ENCODE measurements at places on chromosomes 16 and 17.

- no peak for DNase-seq
These were observed 386.6 kb downstream of the SEC14L1 start for GRCh38 chr17:77527409-77527808.

GRCh38 chr17:67244431-67245072 lies 444 bp downstream of the HELZ start:
- no peak for DNase-seq

DNA sequence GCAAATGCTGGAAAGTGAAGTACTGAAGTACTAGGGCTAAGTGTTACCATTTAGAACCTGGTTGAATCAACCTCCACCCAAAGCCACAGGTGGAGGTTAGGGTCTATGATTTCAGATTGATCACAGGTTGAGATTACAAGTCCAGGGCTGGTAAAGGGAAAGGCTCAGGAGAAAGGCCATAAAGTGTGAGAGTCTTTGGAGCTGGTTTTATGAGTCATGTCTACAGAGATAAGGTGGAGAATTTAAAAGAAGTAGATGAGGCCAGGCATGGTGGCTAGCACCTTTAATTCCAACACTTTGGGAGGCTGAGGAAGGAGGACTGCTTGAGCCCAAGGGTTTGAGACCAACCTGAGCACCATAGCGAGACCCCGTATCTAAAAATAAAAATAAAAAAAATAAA lies 221.7 kb upstream of the CDH11 start:
- DNase-seq = no peak

DNA sequence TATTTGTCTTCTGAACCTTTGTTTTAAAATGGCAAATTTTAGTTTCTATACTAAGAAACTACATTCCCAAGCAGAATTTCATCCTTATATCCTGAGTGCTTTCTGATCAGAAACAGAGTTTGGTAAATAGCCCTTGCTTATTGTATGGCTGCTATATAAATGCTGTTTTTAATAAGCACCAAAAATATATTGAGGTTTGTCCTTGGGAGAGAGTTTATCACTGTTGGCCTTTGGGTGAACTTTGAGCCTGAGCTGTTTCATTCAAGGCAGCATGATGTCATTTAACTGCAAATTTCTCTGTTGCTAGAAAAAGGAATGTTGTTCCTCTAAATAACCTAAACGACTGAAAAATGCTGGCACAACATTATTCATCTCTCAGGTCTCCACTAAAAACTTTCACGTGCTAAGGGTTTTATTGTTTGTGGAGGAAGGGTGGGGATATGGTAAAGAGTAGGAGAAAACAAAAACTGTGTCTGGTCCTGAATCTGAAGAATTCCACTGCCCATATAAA lies 334.3 kb upstream of the TBX2 start:
- no peak for DNase-seq

DNA sequence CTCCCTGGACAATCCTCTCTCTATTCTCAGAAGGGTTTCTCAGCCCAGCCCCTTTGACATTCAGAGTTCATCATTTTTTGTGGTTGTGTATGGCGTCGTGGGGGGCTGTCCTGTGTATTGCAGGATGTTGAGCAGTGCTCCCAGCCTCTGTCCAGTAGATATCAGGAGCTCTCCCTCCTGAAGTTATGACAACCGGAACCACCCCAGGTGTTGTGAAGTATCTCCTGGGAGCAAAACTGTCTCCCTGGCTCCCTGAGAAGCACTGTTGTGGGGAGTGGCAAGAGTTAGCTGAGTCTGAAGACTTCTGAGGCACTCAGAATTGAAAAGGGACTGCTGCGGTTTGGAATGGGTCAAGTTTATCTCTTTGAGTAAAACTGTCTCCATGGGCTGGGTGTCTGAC lies 55.9 kb upstream of the MGAT5B start:
- no peak for DNase-seq

GRCh38 chr17:31064707-31065106 lies 30.1 kb upstream of the NF1 start:
- DNase-seq = no peak

- no peak for DNase-seq
These were observed 49.0 kb upstream of the ENPP7 start for GRCh38 chr17:79681628-79682261.

DNA sequence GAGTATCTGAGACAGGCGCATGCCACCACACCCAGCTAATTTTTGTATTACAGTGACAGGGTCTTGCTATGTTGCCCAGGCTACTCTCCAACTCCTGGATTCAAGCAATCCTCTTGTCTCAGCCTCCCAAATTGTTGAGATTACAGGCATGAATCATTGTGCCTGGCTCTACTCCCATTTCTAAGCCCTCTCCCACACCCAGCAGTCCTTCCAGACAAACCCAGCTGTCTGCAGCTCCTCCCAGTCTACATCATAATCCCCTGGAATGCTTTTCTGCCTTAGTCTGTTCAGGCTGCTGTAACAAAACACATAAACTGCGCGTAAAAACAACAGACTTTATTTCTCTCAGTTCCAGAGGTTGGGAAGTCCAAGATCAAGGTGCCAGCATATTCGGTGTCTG lies 144.5 kb downstream of the GRIN2A start:
- no peak for DNase-seq

GRCh38 chr16:12362482-12363458 lies 386.2 kb downstream of the SNX29 start:
- DNase-seq = no peak

- DNase-seq = no peak
These were observed 29.6 kb downstream of the ACSF3 start for GRCh38 chr16:89123001-89123830.

- DNase-seq = no peak
These were observed at the start of gene GJD3 for GRCh38 chr17:40364121-40364861. Gene GJD3, minus strand, starts transcription at chr17:40364737. Its CDS starts 922 bp downstream, at chr17:40363815.

- DNase-seq = no peak
These were observed 7.3 kb downstream of the FASN start for GRCh38 chr17:82090549-82091263.

- no peak for DNase-seq
These were observed 80.0 kb downstream of the USP32 start for GRCh38 chr17:60311936-60312335.

DNA sequence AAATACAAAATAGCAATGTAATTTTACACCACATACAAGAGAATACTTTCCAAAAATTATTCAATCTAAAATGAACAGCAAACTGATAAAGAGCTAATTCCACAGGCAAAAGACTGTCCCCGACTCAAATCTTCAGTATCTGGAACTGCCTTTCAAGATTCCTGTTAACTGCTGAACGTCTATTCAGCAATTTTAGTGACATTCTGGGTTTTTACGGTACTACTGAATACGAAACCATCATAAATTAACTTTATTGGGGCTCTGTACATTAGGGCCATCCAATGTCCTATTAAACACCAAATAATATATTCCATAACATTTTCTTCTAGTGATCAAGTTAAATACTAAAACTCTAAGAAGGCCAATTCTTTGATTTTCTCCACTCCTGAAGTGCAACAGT lies 1.6 kb downstream of the FBXL20 start:
- DNase-seq = no peak

- no peak for DNase-seq
These were observed 510.6 kb downstream of the RBFOX1 start for GRCh38 chr16:7843261-7843660.

- DNase-seq = no peak
These were observed 4.8 kb downstream of the SCGB1C2 start for GRCh38 chr17:142102-142661.

DNA sequence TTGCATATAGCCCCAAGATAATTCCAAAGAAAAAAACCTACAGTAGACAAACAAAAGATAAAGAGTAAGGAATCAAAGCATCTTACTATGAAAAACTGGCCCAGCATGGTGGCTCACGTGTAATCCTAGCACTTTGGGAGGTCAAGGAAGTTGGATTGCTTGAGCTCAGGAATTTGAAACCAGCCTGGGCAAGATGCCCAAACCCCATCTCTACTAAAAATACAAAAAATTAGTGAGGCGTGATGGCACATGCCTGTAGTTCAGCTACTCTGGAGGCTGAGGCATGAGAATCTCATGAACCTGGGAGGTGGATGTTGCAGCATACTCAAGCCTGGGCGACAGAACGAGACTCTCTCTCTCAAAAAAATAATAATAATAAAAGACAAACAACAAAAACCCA lies 764.7 kb upstream of the KIF2B start:
- DNase-seq = no peak

- DNase-seq = no peak
These were observed 30.0 kb downstream of the SLC13A5 start for GRCh38 chr17:6683081-6683684.

DNA sequence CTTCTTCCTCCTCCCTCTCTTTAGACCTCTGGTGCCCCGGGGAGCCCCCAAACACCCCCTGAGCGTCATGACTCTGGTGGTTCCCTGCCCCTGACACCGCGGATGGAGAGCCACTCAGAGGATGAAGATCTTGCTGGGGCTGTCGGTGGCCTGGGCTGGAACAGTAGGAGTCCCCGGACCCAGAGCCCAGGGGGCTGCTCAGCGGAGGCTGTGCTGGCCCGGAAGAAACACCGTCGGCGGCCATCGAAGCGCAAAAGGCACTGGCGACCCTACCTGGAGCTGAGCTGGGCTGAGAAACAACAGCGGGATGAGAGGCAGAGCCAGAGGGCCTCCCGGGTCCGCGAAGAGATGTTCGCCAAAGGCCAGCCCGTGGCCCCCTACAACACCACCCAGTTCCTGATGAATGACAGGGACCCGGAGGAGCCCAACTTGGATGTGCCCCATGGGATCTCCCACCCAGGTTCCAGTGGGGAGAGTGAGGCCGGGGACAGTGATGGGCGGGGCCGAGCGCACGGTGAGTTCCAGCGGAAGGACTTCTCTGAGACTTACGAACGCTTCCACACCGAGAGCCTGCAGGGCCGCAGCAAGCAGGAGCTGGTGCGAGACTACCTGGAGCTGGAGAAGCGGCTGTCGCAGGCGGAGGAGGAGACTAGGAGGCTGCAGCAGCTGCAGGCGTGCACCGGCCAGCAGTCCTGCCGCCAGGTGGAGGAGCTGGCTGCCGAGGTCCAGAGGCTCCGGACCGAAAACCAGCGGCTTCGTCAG lies 7.5 kb downstream of the HEXIM2 start:
- DNase-seq = no peak

DNA sequence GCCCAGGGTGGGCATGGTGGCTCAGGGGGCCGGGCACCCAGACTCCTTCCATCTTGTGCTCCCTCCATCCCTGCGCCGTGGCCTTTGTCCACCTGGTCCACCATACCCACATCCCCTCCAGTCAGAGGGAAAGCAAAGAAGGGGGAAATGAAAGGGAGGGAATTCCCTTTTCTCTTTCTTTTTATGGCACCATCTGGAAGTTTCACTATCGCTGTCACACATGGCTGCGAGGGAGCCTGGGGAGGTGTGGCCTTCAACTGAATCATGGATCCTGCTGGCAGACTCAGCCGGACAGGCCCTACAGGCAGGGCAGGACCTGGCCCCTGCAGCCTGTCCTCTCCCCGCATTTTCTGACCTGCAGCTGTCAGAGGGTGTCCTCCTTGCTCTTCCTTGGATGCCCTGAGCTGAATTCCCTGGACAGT lies 6.2 kb downstream of the SLC12A3 start:
- DNase-seq = no peak

DNA sequence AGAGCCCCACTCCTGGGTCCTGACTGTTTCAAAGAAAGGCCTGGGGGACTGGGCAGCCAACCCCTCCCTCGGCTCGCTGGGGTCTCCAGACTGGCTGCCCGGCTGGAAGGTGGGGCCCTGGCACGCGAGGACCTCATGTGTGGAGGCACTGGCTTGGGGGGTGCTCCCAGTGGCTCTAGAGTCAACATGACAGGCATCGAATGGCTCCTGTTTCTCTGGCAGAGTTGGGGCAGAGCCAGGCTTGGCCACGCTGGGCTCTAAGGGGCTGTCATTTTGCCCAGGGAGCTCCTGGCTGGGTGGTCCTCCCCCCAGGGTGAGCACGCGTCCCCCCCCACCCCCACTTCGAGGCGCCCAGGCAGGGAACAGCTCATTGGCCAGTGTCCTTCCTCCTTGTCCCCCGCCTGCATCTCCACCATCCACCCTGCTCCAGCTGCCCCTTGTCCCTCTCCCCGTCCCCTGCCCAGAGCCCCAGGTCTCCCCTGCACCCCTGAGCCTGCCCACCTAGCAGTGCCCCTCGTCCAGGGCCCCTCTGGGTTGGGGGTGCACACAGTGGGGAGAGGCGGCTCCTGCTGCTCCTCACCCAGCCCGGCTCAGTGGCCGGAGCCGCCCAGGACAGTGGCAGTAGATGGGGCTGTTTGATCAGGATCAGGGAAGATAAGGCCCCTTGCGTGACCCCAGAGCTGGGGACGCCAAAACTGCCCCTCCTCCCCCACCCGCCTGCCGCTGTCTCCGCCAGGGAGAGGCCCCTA lies 2.7 kb downstream of the GCGR start:
- DNase-seq = no peak

GRCh38 chr16:68756239-68756915 lies 19.3 kb downstream of the CDH1 start:
- DNase-seq = peak; percentile 40

GRCh38 chr17:61467416-61468262 lies 15.4 kb downstream of the TBX4 start:
- no peak for DNase-seq

DNA sequence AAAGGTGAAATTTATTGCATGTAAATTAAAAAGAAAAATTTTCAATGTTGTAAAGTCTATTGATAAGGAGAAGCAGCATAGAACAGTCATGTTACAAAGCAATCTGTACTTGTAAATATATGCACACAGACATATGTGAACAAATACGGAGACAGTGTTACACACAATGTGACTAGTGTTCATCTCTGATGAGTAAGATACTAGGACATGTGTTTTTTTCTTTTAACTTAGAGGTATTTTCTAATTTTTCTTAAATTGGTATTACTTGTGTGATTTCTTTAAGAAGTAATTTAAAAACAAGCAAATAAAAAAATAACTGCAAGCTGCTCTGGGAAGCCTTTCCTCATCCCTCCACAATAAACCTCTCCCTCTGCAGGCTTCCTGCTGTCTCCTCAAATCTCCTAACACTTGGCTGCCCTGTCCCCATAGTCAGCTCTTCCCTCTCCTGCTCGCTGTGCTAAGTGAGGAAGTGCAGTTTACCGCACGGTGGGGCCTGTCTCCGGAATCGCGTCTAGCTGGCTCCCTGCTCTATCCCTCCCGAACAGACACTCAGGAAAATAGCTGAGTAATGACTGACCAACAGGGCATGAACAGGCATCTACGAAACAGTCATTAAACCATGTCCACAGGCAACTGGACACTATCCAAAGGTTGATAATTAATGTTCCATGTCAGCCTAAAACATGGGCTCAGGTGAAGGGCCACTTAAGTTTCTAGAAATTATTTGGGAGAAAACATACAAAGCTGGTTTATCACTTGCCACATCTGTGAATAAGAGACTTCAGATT lies 35.9 kb downstream of the CMTM4 start:
- DNase-seq = no peak

- no peak for DNase-seq
These were observed 95.4 kb upstream of the TOB1 start for GRCh38 chr17:50961282-50962220.

- DNase-seq = no peak
These were observed 500.0 kb upstream of the SALL1 start for GRCh38 chr16:51651061-51651466.

- no peak for DNase-seq
These were observed 16.5 kb downstream of the CRISPLD2 start for GRCh38 chr16:84836234-84836647.

- DNase-seq = peak; percentile 93
These were observed 5.5 kb upstream of the RHBDF2 start for GRCh38 chr17:76506408-76507345.

GRCh38 chr16:89152831-89153700 lies 18.5 kb upstream of the CDH15 start:
- DNase-seq = no peak

- DNase-seq = no peak
These were observed 364.4 kb downstream of the C16orf95 start for GRCh38 chr16:86952769-86953168.

GRCh38 chr16:3012828-3013420 lies at the start of gene CLDN9:
Gene CLDN9, plus strand, starts transcription at chr16:3012923. Its CDS starts 440 bp downstream, at chr16:3013363.
- no peak for DNase-seq
